ENCODE measurements at places on chromosomes 2 and 18. TPM values are rescaled to one million over a fixed set of nuclear protein-coding genes. Genes with fewer than 3 reads are reported as not detected.

- no peak overlapping the region for H3K27ac ChIP-seq
- H3K4me1 ChIP-seq: no peaks in the 10 kb centered on the region
- no peak overlapping the region for H3K4me3 ChIP-seq
- DNase-seq: no peak
- no peaks in the 10 kb centered on the region for H3K27me3 ChIP-seq
- H3K36me3 ChIP-seq: no peaks in the 10 kb centered on the region
Observed at GRCh38 chr18:35397976-35398375, 20.8 kb upstream of the ZNF396 start.

TGFA gene
- total RNA-seq: 6.8 TPM

DNA sequence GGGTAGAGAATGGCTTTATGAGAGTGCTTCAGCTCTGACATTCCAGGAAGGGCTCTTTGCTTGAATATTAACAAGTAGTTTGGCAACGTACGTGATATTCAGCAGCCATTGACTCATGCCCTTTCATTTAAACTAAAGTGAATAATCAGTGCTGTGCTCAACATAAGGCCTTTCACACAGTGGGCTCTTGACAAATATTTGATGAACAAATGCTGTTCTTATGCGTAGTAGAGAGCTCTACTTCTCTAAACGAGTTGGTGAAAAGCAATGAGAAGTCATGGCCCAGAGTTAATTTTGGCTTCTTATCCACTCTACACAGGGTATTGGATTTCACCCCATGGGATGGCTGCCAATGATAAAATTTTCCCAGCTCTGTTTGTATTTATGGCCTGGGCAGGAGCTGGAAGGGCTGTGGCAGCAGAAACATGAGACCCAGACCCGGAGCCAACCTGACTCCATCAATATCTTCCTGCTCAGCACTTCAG is 338.9 kb downstream of the CCDC85A start:
- no peak overlapping the region for H3K4me3 ChIP-seq
- no peak overlapping the region for H3K27ac ChIP-seq
- no peak for DNase-seq
- no peaks in the 10 kb centered on the region for H3K4me1 ChIP-seq
- H3K27me3 ChIP-seq: peaks cover 11% of the 10 kb centered on the region

- DNase-seq: no peak
- peaks cover 10% of the 10 kb centered on the region for H3K27me3 ChIP-seq
- H3K36me3 ChIP-seq: no peaks in the 10 kb centered on the region
- peaks cover 11% of the 10 kb centered on the region for H3K4me1 ChIP-seq
Observed at GRCh38 chr18:51330148-51330547, 132.7 kb upstream of the MEX3C start.

MTCL1 gene
- total RNA-seq: 48.7 TPM

GRCh38 chr2:45505138-45505537 is 105.9 kb downstream of the SRBD1 start:
- H3K27ac ChIP-seq: no peak overlapping the region
- no peaks in the 10 kb centered on the region for H3K27me3 ChIP-seq
- no peak for DNase-seq
- no peak overlapping the region for H3K4me3 ChIP-seq

NCKAP1 gene
- 104 TPM for total RNA-seq

DNA sequence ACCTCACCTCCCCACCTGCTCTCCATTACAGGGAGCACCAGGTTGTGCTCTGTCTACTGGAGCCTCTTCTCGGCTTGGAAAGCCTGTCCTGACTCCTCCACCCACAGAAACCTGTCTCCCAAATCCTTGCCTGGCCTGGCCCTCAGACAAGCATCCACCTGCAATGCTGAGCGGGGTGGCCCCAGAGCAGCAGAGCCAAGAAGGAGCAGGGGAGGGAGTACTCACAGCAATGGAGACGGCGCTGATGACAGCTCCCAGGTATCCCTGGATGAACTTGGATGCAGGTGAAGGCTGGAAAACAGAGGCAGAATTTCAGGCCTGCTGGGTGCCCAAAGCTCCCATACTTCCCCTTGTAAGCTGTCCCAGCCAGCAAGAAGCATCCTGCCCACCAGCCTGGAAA is 72.8 kb downstream of the SFXN5 start:
- H3K4me3 ChIP-seq: no peak overlapping the region
- DNase-seq: no peak
- H3K4me1 ChIP-seq: peaks cover 14% of the 10 kb centered on the region
- no peak overlapping the region for H3K27ac ChIP-seq

DNA sequence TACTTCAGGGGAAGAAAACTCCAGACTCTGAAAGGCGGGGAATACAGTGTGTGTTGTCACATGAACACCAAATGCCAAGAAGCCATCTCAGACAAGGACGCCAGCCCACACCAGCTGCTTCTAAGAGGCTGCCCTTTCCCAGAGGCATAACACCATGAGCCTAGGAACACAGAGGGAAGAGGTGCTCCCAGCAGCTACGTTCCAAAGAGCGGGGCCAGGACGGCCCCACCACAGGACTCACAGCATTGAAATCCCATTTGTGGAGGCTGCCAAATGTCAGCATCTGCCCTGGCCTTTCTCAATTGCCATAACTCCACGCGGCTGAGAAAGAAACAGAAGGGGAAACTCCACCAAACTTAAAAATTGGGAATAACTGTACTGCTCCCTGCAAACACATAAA is 20.1 kb upstream of the ID2 start:
- no peak overlapping the region for H3K4me3 ChIP-seq
- no peak overlapping the region for H3K27ac ChIP-seq
- no peak for DNase-seq
- H3K27me3 ChIP-seq: no peaks in the 10 kb centered on the region
- H3K36me3 ChIP-seq: peaks cover 5% of the 10 kb centered on the region

GRCh38 chr2:239727182-239727775 is 297.9 kb downstream of the NDUFA10 start:
- no peaks in the 10 kb centered on the region for H3K36me3 ChIP-seq
- H3K4me3 ChIP-seq: no peak overlapping the region
- no peaks in the 10 kb centered on the region for H3K4me1 ChIP-seq
- H3K27ac ChIP-seq: no peak overlapping the region
- peaks cover 8% of the 10 kb centered on the region for H3K27me3 ChIP-seq

DNA sequence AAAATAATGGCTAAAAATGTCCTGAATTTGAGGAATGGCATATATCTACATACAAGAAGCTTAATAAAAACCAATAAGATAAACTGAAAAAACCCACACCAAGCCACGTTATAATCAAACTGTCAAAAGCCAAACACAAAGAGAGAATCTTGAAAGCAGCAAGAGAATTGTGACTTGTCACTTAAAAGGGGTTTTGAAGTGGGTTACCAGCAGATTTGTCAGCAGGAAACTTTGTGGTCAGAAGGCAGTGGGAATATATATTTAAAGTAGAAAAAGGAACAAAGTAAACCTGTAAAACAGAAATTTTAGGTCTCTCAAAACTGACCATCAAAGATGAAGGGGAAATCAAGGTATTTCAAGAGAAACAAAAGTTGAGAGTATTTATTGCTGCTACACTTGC is 171.9 kb upstream of the CNTNAP5 start:
- DNase-seq: no peak
- H3K27ac ChIP-seq: no peak overlapping the region
- no peaks in the 10 kb centered on the region for H3K36me3 ChIP-seq
- H3K27me3 ChIP-seq: no peaks in the 10 kb centered on the region
- H3K4me3 ChIP-seq: no peak overlapping the region
- H3K4me1 ChIP-seq: no peaks in the 10 kb centered on the region

- H3K4me1 ChIP-seq: peaks cover 8% of the 10 kb centered on the region
- H3K27me3 ChIP-seq: peaks cover 88% of the 10 kb centered on the region
- H3K27ac ChIP-seq: peak overlapping the region; percentile 83
- no peaks in the 10 kb centered on the region for H3K36me3 ChIP-seq
Observed at GRCh38 chr18:22165049-22165602, 4.3 kb upstream of the GATA6 start.

SKA1 gene
- total RNA-seq: 14.0 TPM

CD8B2 gene
- 0.31 TPM for total RNA-seq

ARHGEF33 gene
- 1.5 TPM for total RNA-seq

GRCh38 chr2:10763461-10763800 is 42.0 kb downstream of the ATP6V1C2 start:
- H3K27me3 ChIP-seq: no peaks in the 10 kb centered on the region
- no peak for DNase-seq
- no peak overlapping the region for H3K4me3 ChIP-seq
- no peaks in the 10 kb centered on the region for H3K36me3 ChIP-seq
- H3K27ac ChIP-seq: peak overlapping the region; percentile 55

GRCh38 chr2:215110918-215111317 is 27.5 kb downstream of the ABCA12 start:
- H3K36me3 ChIP-seq: no peaks in the 10 kb centered on the region
- no peak for DNase-seq
- H3K27me3 ChIP-seq: no peaks in the 10 kb centered on the region
- no peak overlapping the region for H3K27ac ChIP-seq

DNA sequence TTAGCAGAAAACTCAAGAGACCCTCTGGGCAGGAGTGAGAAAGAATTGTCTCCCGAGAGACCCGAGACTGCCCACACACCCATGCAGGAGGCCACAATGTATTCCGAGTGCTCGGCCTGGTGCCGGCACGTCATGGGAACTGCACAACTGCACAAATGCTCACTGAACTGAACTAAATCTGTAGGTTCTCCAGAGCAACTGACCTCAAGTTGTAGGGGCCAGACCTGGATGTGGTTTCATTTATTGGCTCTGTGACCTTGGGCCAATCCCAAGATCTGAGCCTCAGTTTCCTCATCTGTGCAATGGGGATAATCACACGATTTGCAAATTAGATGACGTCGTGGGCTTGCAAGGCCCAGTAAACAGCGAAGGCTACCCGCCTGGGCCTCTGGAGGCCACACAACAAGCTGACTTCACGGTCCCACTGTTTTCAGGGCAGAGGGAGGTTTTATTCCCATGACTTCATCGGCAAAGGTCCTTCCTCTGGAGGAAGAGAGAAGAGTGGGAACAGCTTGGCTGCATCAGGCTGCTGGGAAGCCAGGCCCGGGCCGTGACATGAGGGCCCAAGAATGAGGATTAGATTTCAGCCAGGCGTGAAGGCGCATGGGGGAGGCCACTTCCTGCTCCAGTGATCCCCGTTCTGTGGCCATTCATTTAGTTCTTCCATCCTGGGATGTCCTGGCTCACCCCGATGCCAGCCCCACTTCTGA is 3.6 kb upstream of the ERFE start:
- H3K36me3 ChIP-seq: no peaks in the 10 kb centered on the region
- H3K4me3 ChIP-seq: no peak overlapping the region
- peaks cover 12% of the 10 kb centered on the region for H3K27me3 ChIP-seq
- no peak overlapping the region for H3K27ac ChIP-seq
- H3K4me1 ChIP-seq: peaks cover 8% of the 10 kb centered on the region

DNA sequence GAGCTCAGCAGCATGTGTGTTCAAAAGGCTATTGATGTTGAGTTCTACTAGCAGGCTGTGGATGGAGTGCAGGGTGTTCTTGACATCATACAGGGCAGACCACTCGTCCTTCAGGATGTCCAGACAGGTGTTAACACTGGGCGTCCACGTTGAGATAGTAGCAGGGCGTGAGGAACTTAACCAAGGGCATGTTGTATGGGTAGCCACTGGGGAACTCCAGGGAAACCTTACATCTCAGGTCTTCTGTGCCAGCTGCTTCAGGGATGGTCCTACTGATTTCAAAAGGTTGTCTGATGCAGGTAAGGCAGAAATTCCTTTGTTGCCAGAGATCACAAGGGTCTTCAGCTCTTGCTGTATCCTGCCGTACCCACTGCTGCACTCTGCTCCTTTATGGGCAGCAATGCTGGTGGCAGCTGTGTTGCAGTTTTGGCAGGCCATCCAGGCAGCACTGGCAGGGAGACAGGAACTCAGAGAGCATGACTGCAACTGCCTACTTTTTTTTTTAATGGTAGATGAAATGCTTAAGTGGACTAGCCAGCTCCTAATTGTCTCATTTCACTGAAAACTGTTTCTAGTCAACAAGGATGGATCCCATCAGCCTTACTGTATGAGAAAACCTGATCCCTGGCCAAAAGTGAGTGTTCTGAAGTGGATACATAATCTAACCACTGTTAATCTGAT is 32.4 kb upstream of the RBBP8 start:
- no peak overlapping the region for H3K4me3 ChIP-seq
- no peaks in the 10 kb centered on the region for H3K4me1 ChIP-seq
- no peak overlapping the region for H3K27ac ChIP-seq
- DNase-seq: no peak

DNA sequence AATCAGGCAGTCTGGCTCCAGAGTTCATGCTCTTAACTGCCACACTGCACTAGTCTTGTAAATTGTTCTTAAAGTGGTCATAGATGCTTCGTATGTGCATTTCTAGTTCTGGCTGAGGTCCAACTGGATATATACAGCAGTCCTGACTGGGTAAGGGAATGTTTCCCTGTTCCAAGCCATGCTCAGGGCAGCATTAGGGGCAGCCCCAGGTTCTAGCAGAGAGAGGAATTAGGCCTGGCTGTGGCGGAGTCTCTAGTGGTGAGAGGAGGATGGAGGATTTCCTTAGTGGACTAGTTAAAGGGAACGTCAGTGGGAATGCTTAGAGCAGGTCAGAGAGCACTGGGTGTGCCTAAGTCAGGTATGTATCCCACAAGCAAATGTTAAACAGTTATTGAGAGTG is 28.0 kb downstream of the UBE2E3 start:
- peaks cover 3% of the 10 kb centered on the region for H3K36me3 ChIP-seq
- no peak overlapping the region for H3K27ac ChIP-seq
- no peak for DNase-seq
- H3K27me3 ChIP-seq: no peaks in the 10 kb centered on the region

- H3K27ac ChIP-seq: no peak overlapping the region
- DNase-seq: no peak
- no peak overlapping the region for H3K4me3 ChIP-seq
- H3K27me3 ChIP-seq: peaks cover 39% of the 10 kb centered on the region
- no peaks in the 10 kb centered on the region for H3K4me1 ChIP-seq
Observed at GRCh38 chr2:119746836-119747686, 12.7 kb upstream of the PTPN4 start.

DNA sequence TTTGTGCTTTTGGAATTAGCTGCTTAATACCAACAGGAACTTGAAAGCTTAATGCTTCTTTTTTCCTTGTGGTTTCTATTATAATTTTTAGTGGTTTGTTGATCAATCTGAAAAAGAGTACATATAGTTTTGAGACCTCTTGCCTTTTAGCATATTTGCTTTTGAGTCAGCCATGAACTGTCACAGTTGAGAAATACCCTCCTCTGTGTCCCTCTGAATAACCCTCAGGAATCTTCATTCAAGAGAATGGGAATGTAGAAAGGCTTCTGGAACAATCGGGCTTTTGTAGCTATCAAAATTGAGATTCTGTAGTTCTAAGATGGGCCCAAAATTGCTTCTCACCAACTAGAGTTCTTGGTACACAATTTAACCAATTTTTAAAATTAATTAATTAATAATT is 451.1 kb upstream of the TRIB2 start:
- no peaks in the 10 kb centered on the region for H3K36me3 ChIP-seq
- no peaks in the 10 kb centered on the region for H3K27me3 ChIP-seq
- DNase-seq: no peak
- no peak overlapping the region for H3K4me3 ChIP-seq

GRCh38 chr2:190964170-190964795 is 49.7 kb downstream of the STAT1 start:
- DNase-seq: no peak
- no peak overlapping the region for H3K27ac ChIP-seq
- peaks cover 13% of the 10 kb centered on the region for H3K36me3 ChIP-seq
- H3K27me3 ChIP-seq: no peaks in the 10 kb centered on the region

RAB12 gene
- total RNA-seq: 25.2 TPM

ATP6V1C2 gene
- 0.93 TPM for total RNA-seq

Data from type B pancreatic cell (in vitro differentiated cells).